Lower leg skin (tissue), 4 donors: ENCODE measurements at places on chromosomes 6 and 20. TPM values are rescaled to one million over a fixed set of nuclear protein-coding genes. Genes with fewer than 3 reads are reported as not detected.

Gene FAM209B
- not detected for total RNA-seq

Gene PKIB
- 10.4 TPM for total RNA-seq

Gene GUCA1A
- not detected for total RNA-seq

Gene SPATA2
- total RNA-seq, result 5.3 TPM

Gene LPA
- total RNA-seq, result not detected

Gene DNAH8
- total RNA-seq, result 0.08 TPM

Gene TJAP1
- total RNA-seq, result 30.4 TPM

Gene NKX2-2
- not detected for total RNA-seq

Gene ARMC2
- 1.1 TPM for total RNA-seq

Gene DZANK1
- total RNA-seq, result 0.53 TPM

Gene PRL
- not detected for total RNA-seq

Gene GMPR
- 12.9 TPM for total RNA-seq

Gene CTCFL
- not detected for total RNA-seq

Gene NOX3
- total RNA-seq, result not detected

Gene GPR6
- not detected for total RNA-seq

Gene MCM9
- total RNA-seq, result 26.5 TPM

Gene PGC
- total RNA-seq, result 0.42 TPM

Gene RNASET2
- total RNA-seq, result 49.1 TPM

Gene HUS1B
- total RNA-seq, result 0.72 TPM

Gene BRD2
- 112 TPM for total RNA-seq

Gene PAK5
- total RNA-seq, result 0.08 TPM

Gene THBD
- 195 TPM for total RNA-seq

Gene BPIFA3
- not detected for total RNA-seq

Gene REM1
- total RNA-seq, result not detected

Gene SLC22A23
- total RNA-seq, result 43.4 TPM

Gene XKR7
- not detected for total RNA-seq
